CD8-positive, alpha-beta T cell (primary cell): ENCODE measurements at places on chromosomes 2 and 18. TPM values are rescaled to one million over a fixed set of nuclear protein-coding genes. Genes with fewer than 3 reads are reported as not detected.

DNA sequence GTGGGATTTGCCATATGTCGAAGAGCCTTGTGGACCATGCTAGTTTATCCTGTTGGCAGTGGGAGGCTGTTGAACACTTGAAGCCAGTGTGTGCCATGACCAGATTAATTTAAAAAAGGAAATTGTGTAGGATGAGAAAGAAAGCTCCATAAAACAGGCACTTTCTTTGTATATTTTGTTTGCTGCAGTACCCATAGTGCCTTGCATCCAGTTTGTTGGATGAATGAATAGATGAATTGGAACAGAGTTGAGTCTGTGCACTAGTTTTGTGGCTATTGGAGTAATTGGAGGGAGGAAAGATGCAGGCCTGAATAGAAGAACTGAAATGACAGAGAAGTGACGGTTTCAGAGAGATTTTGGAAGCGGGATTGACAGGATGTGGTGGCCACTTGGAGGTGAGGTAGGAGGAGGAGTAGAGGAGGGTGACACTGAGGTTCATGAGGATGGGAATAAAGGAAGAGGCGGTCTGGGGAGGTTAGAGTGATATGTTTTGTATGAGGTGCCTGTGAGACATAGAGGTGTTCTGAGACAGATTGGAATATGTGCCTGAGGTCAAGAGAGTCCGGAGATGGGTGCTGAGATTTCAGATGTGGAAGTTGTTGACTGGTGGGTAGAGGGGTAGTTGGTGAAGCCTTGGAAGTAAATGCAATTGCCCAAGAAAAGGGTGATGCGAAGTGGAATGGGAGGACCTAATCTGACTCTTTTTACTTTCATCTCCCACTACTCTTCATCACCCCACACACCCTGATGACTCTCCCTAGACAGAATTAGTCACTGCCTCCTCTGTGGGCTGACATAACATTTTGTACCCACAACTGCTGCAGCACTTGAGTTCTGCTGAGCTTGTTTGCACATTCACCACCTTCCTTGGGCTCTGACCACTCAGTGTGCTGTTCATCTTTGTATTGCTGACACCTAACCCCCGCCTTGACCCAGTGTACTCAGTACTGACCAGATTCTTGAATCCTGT is 5.1 kb downstream of the DGUOK start:
- no peak for DNase-seq

DNA sequence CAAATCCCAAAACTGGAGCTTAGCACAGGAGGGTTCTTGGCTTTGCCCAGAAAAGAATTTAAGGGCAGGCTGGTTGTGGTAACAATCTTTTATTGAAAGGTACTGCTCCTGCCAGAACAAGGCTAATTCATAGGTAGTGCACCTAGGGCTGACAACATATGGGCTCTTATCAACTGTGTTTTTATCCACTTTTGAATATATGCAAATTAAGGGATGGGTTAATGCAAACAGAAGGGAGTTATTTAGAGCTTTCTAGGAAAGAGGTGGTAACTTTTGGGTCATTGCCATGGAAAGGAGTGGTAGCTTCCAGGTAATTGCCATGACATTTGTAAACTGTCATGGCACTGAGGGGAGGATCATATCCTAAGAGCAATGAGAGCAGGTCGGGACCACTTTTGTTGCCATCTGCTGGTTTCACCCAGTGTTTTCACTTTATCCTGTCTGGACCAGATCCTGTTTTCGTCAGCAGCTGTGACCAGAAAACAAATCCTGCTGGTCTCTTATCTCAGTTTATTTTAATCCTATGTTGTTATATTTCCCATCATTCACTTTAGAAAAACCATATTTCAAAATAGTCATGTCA is 981 bp downstream of the C2orf66 start:
- no peak for DNase-seq

C2orf81 gene
- 0.75 TPM for total RNA-seq

GRCh38 chr2:75140288-75140687 is 59.0 kb downstream of the TACR1 start:
- DNase-seq = no peak

GRCh38 chr2:110948027-110948674 is 172.6 kb upstream of the BCL2L11 start:
- DNase-seq = no peak

DNA sequence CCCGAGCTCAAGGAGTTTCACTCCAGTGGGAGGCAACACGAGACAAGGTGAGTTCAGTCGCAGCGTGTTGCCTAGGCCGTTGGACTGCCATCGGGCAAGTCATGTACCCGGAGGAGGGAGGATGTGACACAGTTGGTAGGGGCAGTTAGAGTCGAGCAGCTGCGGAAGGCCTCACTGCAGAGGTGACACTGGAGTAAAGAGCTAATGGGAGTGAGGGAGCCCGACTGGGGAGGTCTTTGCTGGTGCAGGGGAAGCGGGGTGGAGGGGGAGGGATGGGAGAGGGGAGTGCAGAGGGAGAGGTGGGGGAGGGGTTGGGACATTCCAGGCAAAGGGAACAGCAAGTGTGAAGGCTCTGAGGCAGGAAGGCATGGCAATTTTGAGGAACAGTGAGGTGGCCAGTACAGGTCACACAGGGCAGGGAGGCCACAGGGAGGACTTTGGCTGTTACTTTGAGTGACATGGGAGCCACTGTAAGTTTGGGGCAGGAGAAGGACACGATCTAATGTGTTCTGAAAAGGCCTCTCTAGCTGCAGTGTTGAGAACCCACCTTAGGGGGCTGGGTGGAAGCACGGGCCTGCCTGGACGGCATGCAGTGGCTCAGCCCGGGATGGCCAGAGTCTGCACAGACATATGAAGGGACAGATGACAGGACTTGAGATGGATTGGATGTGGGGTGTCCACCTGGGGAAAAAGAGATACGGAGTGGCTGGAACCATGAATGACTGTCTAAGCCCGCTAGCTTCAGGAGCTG is 61.1 kb downstream of the KCNF1 start:
- no peak for DNase-seq

DNA sequence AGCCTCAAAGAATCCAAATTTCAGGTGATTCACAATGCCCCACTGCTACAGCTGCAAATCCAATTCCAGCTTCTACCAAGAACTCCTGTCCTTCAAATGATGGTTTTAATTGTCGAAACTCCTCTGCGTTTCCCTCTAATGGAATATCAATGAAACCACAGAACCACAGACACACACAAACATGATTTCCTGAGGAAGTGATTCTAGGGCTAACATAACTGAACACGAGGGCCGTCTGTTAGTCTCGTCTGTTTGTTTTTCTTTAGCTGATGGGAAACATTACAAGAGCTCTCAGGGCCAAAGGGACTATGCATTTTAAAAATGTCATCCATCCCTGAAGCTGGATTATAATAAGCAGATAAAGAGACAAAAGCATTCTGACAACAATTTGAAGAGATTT is 59.4 kb downstream of the RNF152 start:
- no peak for DNase-seq

- no peak for DNase-seq
Observed at GRCh38 chr2:240964704-240965295, 33.6 kb upstream of the SNED1 start.

- DNase-seq = no peak
Observed at GRCh38 chr18:23317975-23318675, 135.0 kb upstream of the RIOK3 start.

- DNase-seq = no peak
Observed at GRCh38 chr2:98479959-98480524, 35.4 kb downstream of the INPP4A start.

DNA sequence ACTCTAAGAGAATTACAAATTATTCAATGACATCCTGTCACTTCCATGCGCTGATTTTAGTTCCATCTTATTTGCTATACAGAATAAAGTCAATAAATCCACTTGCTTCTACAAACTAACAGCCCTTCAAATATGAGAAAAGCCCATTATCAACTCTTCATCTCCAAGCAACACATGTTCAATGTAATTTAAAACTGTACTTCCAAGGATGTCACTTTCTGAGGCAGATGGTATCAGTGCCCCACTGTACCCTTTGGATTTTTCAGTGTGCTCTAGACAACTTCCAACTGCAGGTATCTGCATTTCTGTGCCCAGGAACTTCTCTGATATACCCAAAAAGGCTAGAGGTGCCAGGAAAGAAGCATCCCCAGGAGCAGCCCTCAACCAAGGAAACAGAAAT is 87.6 kb downstream of the SMAD2 start:
- no peak for DNase-seq
